Activated T-helper 1 cell treated with anti-CD3 and anti-CD28 coated beads, Interleukin-2, amount 50 U/mL, for 16 hours (primary cell): ENCODE measurements at places on chromosomes 4 and X.

GRCh38 chrX:94942603-94943002, 1268.6 kb downstream of the FAM133A start:
- no peak for DNase-seq

DNA sequence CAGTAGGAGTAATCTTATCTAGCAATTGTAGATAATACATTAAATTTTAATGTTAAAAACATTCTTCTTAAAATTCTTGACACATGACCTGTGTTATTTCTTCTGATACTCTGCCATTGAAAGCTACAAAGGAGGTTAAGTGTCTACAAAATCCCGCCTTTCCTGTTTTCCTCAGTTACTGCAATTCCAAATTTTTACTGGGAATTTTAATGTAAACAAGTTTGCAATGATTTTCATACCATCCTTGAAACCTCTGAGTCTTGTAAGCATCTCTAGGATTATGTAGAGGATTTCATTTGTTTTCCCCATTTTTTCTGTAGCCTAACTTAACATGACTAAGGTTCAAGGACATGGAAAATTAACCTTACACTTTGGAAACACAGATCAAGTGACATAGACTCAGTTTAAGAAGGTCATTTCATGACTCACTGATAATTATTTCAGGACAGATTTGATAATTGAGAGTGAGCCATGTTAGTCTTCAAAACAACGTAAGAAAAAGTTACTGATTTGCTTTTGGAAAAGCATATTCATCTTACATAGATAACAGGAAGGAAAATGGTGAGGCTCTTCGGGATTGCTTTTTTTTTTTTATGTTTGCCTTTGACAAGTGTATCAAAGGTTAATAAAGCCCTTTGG, 39.6 kb upstream of the PDLIM5 start:
- no peak for DNase-seq

GRCh38 chr4:77721073-77721472, 98.1 kb downstream of the CNOT6L start:
- no peak for DNase-seq

GRCh38 chrX:72272868-72273267, 4.2 kb downstream of the RPS4X start:
- no peak for DNase-seq

DNA sequence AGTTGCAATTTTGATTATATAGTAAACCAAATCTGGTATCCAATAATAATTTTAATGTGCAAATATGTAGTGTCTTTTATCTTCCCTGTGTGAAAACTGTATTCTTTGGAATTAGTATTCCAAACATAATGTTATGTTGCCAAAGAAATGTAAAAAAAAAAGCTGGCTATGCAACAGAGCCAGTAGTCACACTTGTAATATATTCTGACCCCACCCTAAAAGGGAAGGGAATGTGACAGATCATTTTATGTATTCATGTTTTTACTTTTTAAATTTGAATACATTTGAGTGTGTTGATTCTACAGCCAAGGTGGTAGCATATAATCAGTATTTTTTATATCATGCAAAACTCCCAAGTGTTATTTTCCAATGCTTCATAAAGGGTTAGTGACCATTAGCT, 27.9 kb upstream of the MCUB start:
- DNase-seq = no peak
